Renal cortex interstitium (tissue), 15 donors: ENCODE measurements at places on chromosomes 1 and 21.

DNA sequence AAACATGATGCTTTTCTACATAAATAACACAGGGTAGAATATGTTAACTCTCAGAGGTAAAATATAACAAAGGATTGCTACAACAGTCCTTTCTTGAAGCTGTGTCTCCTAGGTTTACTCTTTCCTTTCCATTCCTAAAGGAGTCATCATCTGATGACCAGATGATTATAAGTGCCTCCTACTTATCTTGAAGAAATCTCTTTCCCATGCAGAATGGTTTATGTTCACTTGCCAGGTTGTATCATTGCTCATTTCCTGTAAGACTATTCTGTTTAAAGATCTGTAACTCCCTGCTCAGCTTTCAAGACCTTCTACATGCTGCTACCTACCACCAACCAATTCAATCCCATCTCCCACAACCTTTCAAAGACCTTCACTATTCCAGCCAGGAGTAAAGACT lies 51.5 kb upstream of the PTCH2 start:
- no peak for DNase-seq

DNA sequence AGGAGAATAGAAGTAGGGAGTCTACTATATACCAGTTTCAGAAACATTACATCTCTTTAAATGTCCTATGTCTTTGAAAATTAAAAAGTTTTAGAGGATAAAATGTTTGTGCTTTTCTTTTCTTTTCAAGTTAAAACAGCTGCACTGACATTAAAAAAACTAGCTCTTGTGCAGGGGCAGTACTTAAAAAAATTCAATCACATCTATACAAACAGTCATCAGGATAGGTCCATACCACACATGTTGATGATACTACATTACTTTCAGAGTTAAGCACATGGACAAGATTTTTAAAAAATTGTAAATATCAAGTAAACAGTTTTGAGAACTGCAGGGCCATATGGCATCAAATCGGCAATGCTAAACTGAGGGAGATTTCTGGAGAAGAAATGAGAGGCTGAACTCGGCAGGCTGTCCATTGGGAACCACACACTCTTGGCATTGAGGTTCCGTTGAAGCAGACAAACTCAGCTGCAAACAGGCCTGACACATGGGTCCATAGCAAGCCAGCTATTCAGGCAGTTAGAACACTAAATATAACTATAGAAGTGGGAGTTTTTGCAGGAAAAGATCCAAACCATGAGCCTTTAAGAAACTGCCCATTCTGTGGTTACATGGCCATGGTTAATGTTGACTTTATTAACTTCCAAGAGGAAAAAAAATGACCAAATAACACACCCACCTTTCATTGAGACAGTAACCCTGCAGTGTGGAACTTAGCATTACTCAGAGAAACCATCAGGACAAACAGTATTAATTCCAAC lies 84.5 kb upstream of the BCL10 start:
- DNase-seq: no peak

GRCh38 chr1:35058988-35059387 lies 20.2 kb upstream of the ZMYM1 start:
- no peak for DNase-seq

- peak; percentile 28 for DNase-seq
These were observed 148.5 kb downstream of the TENT5C start for GRCh38 chr1:117754061-117754969.

GRCh38 chr1:152577168-152577567 lies 3.1 kb downstream of the LCE3D start:
- DNase-seq: no peak

GRCh38 chr21:45139473-45139872 lies 65.1 kb downstream of the ADARB1 start:
- no peak for DNase-seq

DNA sequence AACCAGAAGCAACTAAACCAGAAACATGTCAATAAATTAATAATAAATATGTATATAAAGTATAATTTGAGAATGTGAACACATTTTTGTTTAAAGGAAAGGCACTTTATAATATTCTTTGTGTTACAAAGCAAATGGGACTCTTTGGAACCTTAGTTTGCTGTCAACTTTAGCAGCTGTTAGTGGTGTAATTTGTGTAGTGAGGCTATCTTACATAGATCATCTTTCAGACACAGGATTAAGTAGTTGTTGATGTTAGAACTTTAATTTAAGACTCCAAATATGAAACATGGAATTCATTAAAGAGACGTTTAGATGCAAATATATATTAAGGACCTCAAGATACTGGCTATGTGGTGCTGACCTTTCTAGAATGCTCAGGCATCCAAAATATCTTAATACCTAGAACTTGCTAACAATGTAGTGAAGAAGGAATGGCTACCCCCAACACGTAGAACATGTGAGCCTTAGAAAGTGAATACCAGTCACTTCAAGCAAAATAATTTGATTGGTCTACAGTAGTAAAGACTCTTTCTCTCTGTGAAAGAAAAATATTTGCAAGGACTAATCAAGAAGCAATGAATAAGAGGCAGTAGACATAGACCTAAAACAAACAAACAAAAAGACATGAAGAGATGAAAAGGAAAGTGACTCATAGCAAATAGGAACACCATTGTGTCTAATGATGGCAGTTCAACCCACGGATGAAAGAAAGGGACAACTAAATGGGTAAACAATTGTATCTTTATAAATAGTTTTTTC lies 811.4 kb downstream of the USP25 start:
- no peak for DNase-seq

DNA sequence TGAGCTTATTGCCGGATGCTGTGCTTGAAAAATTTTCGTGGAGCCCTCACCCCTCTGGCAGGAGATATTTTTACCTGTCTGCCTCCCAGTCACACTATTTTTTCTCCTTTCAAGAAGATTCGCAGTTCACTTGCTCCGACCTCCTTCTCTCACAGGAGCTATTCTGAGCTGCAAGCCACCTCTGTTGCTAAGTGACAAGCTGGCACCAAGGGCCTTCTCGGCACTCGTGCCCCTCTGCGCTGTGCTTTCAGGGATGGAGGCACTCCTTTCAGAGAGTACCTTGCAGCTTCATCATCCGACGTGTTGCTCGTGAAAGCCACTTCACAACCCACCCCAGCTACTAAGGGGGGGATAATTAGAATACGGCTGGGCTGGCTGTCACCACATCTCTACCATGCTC lies 11.6 kb downstream of the SLC6A17 start:
- DNase-seq: no peak

GRCh38 chr21:33185852-33186251 lies 43.9 kb upstream of the IFNAR2 start:
- no peak for DNase-seq

GRCh38 chr1:226454349-226454748 lies 46.5 kb upstream of the PARP1 start:
- no peak for DNase-seq

DNA sequence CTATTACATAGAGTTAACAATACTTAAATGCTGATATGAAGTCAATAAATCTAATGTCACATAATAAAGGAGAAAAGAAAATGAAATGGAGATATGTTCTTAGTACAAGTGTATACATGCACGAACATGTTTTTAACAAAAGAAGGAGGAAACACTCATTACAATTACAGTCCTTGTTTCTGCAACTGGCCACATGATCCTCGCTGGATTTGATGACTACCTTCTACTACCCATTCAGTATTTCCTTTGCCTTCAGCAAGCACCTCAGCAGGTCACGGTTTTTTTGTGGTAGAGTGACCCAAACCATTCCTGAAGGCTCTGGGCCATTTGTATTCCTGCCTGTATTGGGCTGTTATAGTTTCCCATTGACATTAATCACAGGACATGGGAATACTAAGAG lies 172.8 kb upstream of the CXADR start:
- no peak for DNase-seq

DNA sequence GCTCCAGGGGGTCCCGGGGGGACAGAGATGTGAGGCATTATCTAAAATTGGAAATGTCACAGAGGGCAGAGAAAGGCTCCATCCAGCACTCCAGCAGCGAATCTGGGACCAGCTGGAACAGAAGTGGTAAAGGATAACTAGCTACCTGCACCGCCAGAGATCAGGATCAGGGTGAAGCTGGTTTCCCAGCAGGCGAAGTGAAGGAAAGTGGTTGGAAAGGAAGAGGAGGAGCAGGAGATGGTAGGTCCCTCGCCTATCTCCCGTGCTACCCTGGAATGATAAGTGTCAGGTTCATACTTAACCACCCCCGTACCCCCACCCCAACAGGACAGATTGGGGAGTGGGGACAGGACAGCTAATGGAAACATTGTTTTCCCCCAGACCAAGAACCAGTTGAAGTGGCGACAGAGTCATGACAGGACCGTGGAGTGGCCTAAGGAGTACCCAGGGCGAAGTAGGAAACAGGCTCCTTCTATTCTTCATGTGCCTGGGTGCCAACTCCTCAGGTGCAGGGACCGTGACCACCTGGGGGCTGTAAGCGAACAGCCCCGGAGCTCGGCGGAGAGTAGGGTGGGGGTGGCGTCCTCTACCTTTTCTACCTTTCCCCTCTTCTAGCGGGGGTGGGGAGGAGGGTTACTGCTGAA lies 717 bp downstream of the B4GALT3 start:
- DNase-seq: no peak

DNA sequence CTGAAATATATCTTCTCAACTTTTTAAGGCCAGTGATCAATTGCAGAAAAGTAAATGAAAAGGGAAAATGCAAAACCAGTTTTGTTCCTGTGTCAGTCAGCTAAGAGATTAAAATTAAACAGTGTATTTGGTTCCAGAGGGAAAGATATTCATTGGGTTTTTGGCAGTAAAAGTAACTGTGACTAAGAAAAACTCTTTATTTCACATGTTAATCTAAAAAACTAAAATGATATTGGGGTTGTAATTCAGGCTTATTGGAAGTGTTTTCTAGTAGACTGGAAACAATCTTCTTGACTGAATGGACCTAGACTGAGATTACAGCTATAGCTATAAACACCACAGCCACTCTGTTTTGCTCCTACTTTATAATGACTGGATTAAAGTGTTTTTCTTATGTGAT lies 413.9 kb downstream of the ADGRL2 start:
- DNase-seq: no peak

- no peak for DNase-seq
These were observed 105.8 kb downstream of the MAN1A2 start for GRCh38 chr1:117473063-117473462.

DNA sequence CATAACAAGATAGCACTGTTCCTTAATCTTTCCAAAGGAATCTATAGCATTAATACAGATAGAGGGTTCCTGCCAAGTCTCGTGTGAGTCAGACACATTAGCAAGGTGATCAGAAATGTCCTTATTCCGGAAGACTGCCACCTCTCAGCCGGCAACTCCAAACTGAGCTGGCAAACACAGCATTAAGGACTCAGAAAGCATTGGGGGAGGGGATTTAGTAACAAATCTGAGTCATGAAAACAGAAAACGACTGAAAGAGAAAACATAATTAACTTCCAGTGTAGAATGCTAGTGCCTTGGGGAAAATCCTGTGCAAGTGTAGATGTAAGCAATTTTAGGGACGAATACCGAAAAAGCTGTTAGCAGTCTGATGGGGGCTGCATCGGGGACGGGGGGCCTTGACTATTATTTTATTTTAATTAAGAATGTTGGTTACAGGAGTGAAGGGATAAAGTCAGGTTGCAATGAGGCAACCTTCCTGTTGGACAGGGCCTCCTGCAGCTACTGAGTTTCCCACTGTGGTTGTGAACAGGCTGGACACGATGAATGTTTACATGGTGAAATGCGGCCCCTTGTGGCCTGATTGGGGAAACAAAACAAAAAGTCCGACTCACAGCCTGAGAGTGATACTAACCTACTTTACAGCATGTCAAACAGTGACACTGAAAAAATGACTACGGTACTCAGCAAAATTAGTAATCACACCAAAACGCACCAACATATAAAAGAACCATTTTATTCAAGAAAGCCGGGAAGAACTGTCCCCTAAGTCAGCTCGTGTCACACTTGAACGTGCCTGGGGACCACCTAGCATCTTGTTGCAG lies 20.7 kb downstream of the MIS18A start:
- DNase-seq: no peak

DNA sequence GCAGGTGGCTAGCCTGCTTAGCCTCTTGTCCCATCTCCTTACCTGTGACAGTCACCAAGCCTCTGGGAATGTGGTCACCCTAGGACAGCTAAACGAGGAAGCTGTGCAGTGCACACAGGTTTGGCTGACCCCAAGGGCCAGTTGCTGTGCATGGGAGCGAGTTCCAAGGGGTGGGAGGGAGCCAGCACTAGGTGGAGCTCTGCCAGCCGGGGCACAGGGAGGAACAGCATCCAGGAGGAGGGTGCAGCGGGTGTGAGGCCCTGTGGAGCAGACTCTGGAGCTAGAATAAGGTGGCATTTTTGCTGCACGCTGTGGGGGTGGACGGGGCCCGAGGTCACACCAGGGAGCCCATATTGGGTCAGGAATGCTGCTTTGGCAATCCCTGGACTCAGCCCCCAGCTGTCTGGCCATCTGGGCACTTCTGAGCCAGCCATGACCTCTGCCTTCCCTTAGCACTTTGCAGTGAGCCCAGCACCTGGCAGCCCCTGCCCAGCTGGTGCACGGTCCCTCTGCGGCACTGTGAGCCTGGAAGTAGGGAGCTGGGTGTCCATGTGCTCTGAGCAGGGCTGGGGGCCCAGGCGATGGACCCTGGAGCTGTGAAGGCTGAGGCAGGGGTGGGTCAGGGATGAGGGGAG lies 8.7 kb downstream of the PDXK start:
- no peak for DNase-seq

DNA sequence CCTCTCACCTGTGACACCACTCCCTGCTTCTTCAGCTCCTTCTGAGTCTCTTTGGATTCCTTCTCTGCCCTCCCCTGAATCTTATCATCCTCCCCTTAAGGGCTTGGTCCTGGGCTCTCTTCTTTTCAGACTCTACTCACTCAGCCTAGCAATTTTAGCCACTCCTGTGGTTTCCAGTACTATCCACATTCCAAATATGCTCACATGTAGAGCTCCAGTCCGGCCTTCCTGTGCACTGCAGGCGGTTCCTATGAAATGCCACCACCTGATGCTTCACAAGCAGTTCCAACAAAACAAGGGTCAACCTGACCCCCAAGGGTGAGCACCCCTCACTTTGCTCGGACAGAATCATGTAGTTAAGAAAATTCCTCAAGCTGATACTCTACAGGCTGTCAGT lies 35.9 kb downstream of the MAB21L3 start:
- no peak for DNase-seq

DNA sequence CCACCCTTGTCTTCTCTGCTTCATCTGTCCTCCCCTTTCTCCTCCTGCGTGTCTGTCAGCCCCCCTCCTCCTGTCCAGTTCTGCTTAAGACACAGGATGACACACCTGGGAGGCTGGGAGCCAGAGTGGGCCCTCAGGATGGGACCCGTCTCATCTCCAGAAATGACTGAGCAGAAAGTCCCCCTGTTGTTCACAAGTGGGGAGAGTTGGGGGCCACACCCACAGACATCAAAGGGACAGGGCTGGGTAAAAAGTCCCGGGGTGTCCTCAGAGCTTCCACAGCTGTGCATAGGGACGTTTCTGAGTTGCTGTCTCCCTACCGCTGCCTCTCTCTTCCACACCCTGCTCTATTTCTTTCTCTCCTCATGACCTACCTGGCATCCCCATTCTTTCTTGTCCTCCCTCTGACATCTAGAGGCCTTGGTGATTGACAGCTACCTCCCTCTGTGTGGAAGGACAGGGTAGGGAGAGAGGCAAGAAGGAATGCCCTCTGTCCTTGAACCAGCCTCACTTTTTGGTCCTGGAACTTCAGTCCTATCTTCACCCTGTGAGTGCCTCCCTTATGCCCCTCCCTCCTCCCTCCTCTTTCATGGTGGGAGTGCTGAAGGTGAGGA lies 19.5 kb upstream of the SH2D2A start:
- no peak for DNase-seq
